ENCODE measurements at places on chromosomes 11 and 22.
A peak's percentile ranks its signal among the peaks of the same experiment; 100 is the strongest.

GRCh38 chr11:124277207-124277606 lies 21.0 kb downstream of the OR8G5 start:
- DNase-seq = no peak

- DNase-seq = peak; percentile 96
Measured at GRCh38 chr11:12318791-12319438, 58.5 kb upstream of the PARVA start.

DNA sequence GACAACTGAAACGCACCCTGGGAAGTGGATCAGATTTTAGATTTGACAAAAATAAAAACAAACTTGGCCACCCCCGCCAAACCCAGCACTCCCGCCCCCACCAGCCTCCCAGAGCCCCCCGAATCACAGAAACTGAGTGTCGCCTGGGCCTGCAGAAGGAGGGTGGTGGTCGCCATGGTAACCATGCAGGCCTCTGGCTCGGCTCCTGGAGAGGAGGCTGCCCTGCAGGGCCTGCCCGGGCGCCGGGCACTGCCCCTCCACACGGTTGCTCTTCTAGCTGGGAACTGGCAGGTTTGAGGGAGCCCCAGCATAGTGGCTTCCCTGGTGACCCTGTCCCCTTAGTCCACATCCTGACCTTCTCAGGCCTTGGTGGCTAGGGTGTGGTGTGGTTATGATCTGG lies 19.3 kb downstream of the CACNA1I start:
- DNase-seq = no peak

DNA sequence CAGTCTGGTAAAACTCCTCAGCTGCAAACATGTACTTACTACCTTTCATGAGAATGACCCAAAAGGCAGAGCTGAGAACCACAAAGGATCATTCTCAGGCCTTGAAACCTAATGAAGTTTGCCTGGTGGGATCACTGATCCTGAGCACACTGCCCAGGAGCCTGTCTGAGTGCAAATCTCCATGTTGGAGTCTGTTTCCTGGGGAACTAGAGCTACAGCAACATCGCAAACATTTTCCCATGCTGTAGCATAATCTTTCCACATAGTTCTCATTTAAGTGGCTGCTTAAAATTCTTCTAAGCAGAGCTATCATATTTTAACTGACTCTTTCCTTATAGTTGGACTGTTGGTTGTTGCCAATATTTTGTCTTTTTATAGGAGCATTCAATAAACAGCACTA lies 58.5 kb downstream of the GUCY1A2 start:
- no peak for DNase-seq

DNA sequence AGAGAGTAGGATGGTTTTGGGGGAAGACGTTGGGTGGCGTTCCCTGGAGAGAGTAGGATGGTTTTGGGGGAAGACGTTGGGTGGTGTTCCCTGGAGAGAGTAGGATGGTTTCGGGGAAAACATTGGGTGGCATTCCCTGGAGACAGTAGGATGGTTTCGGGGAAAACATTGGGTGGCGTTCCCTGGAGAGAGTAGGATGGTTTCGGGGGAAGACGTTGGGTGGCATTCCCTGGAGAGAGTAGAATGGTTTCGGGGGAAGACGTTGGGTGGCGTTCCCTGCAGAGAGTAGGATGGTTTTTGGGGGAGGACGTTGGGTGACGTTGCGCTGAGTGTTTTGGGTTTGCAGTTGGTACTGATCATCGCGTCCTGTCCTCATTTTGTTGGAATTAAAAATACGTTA lies 28.2 kb downstream of the IGHMBP2 start:
- no peak for DNase-seq

DNA sequence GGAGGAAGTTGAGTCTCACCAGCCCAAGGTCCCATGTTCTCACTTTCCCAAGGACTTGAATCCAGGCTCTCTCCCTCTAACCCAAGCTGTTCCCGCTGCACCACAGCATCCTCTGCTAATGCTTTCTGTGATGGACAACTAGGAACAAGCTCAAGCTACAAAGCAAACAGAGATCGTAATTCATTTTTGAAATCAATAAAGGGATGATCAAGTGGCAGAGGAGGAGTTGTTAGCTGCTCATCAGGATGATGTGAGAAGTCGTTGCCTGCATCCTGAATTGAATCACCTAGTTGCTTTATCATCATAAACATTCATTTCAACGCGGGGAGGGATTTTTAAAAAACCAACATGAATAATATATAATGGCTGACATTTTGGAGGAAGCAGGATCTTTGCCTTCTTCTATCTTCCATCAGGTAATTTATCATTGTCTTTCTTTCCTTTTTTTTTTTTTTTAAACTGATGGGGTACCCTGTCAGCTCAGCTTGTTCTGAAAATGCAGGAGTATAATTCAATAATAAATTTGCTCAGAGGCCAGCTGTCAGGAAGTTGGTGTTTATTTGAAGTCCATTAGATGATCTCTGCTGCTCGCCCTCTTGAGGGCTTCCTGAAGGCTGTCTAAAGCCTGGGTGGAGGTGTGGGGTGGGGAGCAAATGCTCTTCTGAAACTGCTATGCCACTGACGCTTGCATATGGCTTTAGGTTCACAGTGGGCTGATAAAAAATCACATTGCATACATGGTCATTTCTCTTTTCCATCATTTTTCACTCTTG lies 174.4 kb upstream of the NARS2 start:
- DNase-seq = peak; percentile 67

DNA sequence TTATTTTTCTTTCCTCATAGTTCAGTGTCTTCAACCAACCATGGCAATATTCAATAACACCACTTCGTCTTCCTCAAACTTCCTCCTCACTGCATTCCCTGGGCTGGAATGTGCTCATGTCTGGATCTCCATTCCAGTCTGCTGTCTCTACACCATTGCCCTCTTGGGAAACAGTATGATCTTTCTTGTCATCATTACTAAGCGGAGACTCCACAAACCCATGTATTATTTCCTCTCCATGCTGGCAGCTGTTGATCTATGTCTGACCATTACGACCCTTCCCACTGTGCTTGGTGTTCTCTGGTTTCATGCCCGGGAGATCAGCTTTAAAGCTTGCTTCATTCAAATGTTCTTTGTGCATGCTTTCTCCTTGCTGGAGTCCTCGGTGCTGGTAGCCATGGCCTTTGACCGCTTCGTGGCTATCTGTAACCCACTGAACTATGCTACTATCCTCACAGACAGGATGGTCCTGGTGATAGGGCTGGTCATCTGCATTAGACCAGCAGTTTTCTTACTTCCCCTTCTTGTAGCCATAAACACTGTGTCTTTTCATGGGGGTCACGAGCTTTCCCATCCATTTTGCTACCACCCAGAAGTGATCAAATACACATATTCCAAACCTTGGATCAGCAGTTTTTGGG lies at the start of gene OR51T1:
Gene OR51T1, plus strand, starts transcription at position 41 of the 641 bp plus-strand sequence. Its CDS starts 0 bp downstream, at position 41.
- no peak for DNase-seq

DNA sequence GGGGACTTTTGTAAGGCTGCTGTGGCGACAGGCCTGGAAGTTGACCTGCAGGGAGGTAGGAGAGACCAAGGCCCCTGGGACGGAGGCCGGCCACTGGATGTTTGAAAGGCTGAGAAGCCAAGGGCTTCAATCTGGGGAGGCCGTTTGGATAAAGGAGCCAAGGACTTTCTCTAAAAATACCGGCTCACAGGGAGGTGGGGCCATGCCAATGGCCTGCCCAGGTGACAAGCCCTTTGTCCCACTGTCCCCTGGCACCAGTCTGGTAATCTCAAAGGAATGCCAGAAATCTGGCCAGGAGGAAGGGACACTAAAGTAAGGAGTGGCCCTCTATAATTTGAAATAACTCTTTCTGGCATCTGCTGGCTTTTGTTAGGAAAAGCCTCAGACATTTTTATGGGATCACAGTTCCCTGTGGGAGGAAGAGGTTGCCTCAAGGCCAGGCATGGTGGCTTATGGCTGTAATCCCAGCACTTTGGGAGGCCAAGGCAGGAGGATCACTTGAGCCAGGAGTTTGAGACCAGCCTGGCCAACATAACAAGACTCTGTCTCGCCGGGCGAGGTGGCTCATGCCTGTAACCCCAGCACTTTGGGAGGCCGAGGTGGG lies 1.9 kb upstream of the CHKA start:
- no peak for DNase-seq

DNA sequence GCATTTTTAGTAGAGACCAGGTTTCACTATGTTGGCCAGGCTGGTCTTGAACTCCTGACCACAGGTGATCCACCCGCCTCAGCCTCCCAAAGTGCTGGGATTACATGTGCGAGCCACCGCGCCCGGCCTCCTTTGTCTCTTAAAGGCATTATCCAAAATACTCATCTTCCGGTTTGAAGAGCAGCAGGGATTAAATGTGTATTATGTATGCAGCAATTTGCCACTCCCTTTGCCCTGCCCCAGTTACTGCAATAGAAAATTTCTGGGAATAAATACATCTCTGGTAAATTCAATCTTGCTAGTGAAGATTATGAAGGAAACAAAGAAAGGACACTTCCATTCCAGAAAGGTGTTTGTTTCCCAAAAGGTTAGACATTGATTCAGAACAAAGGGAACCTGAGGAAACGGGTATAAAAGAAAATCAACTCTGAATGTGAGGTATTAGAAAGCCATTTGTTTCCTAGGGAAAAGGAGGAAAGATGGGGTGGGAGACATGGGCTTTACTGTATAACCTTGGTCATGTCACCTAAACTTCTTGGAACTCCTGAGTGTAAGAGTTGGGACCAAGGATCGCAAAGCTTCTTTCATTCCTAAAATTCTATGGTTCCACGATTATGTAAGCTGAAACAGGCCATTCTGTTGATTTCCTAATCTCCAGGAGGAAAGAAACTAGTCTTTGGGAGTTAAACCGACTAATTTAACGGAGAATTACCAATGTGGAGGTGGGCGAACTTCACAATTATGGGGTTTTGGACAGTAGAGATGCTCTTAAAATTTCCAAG lies 959 bp upstream of the HIPK3 start:
- no peak for DNase-seq

GRCh38 chr11:3156661-3157311 lies 8.3 kb downstream of the OSBPL5 start:
- DNase-seq = no peak

DNA sequence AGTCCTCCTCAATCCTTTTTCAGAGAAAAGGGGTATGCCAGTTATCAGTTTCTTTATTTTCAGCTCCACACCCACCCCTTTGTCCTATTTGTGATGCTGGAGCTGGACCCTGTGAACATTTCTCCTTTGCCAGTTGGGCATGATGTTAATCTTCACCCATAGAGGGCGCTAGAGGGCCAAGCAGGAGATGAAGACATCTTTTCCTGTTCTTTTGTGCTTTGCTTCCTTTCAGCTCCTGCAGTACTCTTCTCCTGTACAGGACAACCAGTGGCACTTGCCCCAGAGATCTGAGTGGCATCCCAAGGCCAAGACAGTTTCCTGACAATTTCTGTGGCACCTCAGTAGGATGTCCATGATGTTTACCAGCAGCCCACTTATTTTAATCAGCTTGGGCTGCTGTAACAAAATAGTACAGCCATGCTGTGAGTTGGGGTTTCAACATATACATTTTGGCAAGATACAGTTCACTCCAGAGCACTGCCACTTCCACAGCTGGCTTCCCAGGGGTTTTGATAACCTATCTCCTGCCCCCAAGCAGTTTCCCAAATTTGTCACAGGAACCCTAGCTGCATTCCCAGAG lies 4.6 kb downstream of the SAA2 start:
- peak; percentile 57 for DNase-seq

GRCh38 chr22:29310863-29311339 lies 4.5 kb downstream of the GAS2L1 start:
- no peak for DNase-seq

DNA sequence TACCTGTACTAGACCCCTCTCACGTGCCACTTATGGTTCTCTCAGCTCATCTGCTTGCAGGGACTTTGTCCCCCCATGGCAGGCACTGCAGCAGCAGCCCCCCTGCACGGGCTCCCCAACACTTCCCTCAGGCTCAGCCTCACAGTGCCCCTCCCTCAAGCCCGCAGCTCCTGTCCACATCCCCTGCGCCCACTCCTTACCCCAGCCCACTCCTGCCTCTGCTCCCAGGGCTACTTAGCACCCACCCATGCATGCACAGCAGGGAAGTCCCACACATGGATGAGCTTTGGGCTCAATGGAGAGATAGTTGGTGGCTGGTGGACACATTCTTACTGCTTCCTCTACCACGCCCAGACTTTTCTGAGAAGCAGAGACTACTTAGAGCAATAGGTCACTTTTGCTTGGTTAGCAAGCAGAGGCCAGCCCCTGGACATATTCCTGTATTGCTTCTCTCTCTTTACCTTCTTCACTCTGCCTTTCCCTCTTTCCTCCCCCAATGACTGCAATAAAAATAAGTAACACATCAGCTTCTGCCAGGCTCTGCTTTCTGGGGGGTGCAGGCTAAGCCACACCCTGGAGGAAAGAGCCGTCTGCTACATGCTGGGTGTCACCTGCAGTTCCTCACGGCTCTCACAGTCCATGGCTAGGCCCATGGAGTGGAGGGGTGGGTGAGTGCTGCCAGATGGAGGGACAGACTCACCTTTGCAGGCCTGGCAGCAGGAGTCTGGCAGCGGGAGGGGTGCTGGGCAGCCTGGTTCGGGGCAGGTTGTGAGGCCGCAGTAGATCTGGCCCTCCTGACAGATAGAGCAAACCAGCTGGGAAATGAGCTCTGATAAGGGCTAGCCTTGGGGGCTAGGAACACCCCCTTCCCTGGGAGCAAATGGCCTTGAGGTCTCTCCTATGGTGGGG lies 23.4 kb downstream of the CHRDL2 start:
- no peak for DNase-seq

GRCh38 chr11:119754199-119754598 lies 25.2 kb upstream of the NECTIN1 start:
- DNase-seq = no peak

GRCh38 chr11:106917973-106918372 lies 100.3 kb downstream of the GUCY1A2 start:
- peak; percentile 1 for DNase-seq

GRCh38 chr11:120324932-120325810 lies at the start of gene TLCD5:
TSS of gene TLCD5 (plus strand) at chr11:120325299. CDS start at chr11:120327442, 2,143 bp downstream.
- peak; percentile 71 for DNase-seq

- DNase-seq = no peak
Measured at GRCh38 chr22:19871845-19872778, 17.4 kb upstream of the GNB1L start.

DNA sequence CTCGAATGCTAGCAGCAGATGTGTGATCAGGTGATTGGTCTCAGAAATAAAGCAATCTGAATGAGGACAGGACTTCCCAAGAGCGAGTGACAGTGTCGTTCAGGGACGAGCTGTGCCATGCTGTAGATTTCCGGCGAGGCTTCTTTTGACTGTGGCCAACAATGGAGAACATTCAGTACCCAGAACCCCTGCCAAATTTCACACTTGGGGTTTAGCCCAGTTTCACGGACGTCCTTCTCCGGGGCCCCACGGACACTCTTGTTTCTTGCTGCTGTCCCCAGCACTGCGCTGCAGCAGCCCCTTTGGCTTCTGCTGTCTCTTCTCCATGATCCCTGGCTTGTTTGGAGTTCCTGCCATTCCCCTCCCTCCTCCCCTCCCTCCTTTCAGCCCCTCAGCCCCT lies 115.1 kb upstream of the GRAMD1B start:
- DNase-seq = no peak

DNA sequence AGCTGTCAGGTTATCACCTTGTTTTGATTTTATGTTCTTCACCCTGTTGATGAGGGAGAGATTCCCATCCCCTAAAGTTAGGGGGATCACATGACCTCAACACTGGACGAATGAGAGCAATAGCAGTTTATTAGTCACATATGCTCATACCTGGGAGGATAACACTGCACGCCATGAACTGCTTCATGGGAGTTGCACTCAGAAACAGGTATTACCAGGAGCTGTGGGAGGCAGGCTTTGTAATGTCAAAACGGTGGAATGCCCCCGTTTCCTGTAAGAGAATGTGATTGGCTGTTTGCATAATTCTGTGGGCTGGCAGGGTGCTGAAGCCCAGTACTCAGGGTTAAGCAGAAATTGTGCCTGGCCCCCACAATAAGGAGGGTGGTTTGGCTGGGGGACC lies 3.2 kb upstream of the THY1 start:
- no peak for DNase-seq
